ENCODE measurements at places on chromosomes 2 and 18.

DNA sequence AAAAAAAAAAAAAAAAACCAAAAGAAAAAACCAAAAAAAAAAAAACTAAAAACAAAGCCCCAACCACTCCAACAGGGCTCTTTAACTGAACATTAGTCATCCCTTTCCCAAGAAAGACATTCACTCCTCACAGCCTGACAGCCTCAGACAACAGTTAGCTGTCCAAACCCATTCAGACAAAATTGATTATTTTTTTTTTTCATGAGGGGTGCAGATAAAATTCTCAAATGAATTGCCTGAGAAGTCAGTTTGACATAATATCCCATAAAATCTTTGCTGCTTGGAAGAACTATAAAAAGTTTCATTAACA lies 206.1 kb upstream of the REV1 start:
- no peak for DNase-seq

GRCh38 chr18:64713284-64713683 lies 564.4 kb upstream of the LINC00305 start:
- no peak for DNase-seq

DNA sequence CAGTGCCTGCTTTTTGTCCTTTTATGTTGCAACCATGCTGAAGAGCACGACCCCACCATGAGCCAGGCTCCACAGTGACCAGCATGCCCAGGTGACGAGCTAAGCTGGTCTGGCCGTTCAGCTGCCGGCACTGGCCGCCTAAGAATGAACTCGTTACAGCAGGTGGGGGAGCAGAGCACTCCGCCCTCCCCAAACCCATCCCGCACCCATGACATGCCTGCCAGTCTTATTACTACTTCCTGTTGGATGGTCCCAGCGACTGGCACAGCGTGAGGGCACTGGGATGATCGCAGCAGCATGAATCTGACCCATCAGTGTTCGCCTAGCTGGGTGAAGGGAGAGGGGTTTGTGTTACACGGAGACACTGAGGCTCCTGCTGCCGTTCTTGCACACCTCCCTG lies 11.5 kb downstream of the DIPK1C start:
- DNase-seq, result no peak

GRCh38 chr2:241964133-241964532 lies 94.6 kb downstream of the RTP5 start:
- no peak for DNase-seq

DNA sequence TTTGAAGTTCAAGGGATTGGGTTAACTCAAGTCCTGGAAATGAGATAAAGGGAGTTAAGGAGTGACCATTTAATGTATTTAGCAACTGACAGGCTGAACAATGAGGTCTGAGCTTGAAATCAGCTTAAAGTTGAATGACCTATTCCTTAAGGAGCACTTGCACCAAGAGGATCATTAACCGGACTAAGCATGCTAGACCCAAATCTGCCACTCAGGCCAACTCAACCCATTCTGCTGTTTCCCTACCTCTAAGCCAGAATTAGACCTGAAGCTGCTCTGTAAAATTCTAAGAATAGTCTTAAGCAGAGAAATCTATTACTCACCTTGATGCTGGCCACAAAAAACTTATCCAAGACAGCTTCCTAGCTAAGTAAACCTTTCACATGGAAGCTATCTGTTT lies 59.8 kb downstream of the SPRED2 start:
- DNase-seq, result no peak

DNA sequence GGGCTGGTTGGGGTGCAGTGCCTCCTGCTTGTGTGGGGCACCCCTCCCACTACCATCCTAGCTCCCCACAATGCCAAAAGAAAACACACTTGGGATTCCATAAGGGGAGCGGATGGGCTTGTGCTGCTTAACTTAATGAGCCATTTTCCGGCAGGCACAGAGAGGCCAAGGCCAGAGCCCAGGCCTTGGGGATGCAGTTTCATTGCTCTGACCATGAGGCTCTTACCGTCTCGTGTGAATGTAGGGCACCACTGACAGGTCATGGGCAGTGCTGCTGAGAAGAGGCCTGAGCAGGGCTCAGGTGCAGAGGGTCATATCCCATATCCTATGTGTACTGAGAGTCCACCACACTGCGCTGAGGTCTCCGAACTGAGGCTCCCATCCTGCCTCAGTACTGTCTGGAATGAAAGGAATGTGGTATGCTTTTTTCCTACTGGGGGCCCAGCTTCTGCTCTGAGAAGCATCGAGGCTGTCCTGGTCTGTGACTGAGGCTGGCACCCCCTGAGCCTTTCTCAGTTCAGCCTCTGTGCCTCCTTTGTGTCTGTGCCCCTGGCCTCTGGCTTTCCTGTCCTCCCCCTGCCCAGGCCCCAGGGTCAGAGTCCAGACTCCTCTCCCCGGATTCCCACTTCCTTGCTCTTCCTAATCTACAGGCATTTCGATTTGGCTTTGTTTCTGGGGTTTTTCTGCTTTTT lies 45.2 kb upstream of the MAPRE3 start:
- DNase-seq, result peak; percentile 60

DNA sequence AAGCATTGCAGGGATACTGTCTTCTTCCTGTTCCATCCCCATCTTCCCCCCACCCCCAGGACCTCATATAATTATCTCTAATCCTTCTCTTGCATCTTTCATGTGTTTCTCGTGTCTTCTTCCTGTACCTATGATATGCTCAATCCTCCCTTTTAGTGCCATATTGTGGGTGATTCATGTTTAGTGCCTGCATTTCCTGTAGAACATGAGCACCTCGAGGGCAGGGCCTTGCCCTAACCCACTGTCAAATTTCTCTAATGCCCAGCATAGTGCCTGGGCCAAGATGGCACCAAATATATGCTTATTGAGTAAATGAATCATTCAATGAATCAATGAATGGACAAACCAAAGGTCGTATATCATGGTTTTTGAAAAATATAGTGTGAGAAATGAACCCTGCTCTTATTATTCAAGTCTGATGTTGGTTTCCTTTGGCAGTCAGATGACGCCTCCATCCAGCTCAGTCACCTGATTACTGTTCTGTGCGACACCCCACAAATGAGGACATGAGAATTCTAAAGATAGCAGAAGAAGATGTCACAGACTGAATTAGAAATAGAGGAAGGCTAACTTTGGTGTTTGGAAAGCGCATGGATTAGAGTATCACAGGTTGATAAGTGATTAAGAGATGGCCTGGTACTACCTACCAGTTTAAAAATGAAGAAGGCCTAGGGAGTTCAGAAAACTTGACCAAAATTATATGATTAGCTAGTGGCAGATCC lies 278.4 kb downstream of the PRKCE start:
- no peak for DNase-seq

GRCh38 chr2:203720915-203721672 lies 14.7 kb downstream of the CD28 start:
- DNase-seq, result no peak

DNA sequence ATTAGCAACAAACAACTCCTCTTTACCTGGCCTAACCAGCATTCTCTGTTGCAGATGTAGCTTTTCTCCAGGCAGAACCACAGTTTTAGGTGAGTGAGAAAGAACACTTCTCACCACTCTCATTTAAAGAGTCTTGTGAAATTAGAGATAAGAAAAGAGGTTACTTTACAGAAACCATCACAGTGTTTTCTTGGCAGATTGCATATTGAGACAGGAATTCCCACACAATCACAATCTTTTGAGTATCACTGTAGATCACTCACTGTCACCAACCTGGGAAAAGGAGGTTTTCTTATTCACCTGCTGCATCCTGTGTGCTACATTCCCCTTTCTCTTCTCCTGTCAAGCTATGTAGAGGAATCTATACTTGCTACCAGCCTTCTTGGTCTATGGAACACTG lies 574.6 kb downstream of the SLC4A3 start:
- no peak for DNase-seq

DNA sequence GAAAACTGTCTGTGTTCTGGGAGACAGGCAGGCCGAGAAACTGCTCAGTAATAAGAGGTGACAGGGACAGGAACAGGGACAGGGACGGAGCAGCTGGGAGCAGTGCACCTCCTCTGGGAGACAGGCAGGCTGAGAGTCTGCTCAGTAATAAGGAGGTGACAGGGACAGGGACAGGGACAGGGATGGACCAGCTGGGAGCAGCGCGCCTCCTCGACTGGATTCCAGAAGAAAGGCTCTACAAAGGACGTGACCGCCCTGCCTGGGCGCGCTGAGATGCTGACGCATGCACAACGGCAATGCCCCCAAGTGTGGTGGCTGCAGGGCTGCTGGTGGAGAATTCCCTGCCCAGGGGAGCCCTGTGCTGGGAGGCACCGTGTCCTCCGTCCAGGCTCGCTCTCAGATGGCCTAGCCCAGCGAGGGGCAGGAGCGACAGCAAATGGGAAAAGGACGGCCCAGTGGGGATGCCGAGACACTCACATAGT lies 44.2 kb upstream of the PXDN start:
- DNase-seq, result no peak

Data from cardiac septum (tissue), 1 donor.